Activated T-helper 1 cell treated with anti-CD3 and anti-CD28 coated beads, Interleukin-2, amount 50 U/mL, for 16 hours (primary cell): ENCODE measurements at places on chromosomes 6 and 20.

GRCh38 chr6:15476631-15477380 lies 186.0 kb downstream of the DTNBP1 start:
- DNase-seq = no peak

- DNase-seq = no peak
These were observed 313.6 kb upstream of the NT5E start for GRCh38 chr6:85136310-85136709.

DNA sequence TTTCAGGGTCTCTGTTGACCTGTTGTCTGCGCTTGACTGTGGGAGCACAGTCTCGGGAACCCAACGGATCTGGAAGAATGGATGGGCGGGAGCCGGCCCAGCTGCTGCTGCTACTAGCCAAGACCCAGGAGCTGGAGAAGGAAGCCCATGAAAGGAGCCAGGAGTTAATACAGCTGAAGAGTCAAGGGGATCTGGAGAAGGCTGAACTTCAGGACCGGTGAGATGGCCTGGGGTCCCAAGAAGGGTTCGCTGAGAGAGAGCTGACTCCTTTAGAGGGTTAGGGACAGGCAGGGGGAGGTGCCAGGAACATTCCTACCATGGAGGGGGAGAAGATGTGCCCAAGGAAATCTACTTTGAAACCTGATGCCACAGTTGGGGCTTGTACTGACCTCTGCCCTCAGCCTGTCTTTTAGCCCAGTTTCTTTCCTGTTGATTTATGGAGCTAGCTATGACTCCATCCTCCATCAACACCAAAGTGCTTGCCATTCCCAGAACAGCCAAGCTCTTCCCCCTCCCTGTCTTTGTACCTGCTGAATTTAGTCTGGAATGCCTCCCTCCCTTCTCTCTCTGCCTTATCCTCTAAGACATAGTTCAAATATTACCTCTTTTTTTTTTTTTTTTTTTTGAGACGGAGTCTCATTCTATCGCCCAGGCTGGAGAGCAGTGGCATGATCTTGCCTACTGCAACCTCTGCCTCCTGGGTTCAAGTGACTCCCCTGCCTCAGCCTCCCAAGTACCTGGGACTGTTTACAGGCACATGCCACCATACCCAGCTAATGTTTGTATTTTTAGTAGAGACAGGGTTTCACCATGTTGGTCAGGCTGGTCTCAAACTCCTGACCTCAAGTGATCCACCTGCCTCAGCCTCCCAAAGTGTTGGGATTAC lies 12.2 kb downstream of the CEP250 start:
- no peak for DNase-seq

- no peak for DNase-seq
These were observed 2.2 kb downstream of the QKI start for GRCh38 chr6:163416557-163417253.
